A549 treated with GW870086 at 1 μM for 4 hours (cell line): ENCODE measurements at places on chromosomes 5 and 9. TPM values are rescaled to one million over a fixed set of nuclear protein-coding genes. Genes with fewer than 3 reads are reported as not detected.

The OSMR gene
- 51.6 to 73.4 TPM (median 70.8 TPM) in 5 replicates for total RNA-seq

The SLC34A1 gene
- not detected in 5 replicates for total RNA-seq

The FAM200C gene
- total RNA-seq, result 1.5 to 2.0 TPM (median 1.8 TPM) in 5 replicates

The IFNA13 gene
- total RNA-seq, result not detected in 5 replicates

The MAST4 gene
- 0.86 to 2.0 TPM (median 1.4 TPM) in 5 replicates for total RNA-seq

The FAM169A gene
- total RNA-seq, result 3.6 to 7.7 TPM (median 7.2 TPM) in 5 replicates

The TRPM3 gene
- total RNA-seq, result not detected in 5 replicates

The GTF3C5 gene
- 57.7 to 66.6 TPM (median 61.8 TPM) in 5 replicates for total RNA-seq

The LCN1 gene
- 0.18 TPM in 1 of 5 replicates, not detected in the others for total RNA-seq

The SETD9 gene
- 4.5 to 8.2 TPM (median 6.0 TPM) in 5 replicates for total RNA-seq

The LMX1B gene
- 1.3 to 1.8 TPM (median 1.3 TPM) in 5 replicates for total RNA-seq

The MEF2C gene
- total RNA-seq, result 0.02 to 0.09 TPM in 2 of 5 replicates, not detected in the others

The NUDCD2 gene
- total RNA-seq, result 26.6 to 36.6 TPM (median 34.6 TPM) in 5 replicates

The HMGCS1 gene
- 56.3 to 63.7 TPM (median 61.4 TPM) in 5 replicates for total RNA-seq

The CHSY3 gene
- total RNA-seq, result 0.10 to 0.16 TPM (median 0.13 TPM) in 4 of 5 replicates, not detected in the other
